Activated CD8-positive, alpha-beta memory T cell treated with anti-CD3 and anti-CD28 coated beads, Interleukin-2, amount 10 ng/mL, durations not matched to agents 7 days and 5 days (primary cell): ENCODE measurements at places on chromosomes 3 and 15. TPM values are rescaled to one million over a fixed set of nuclear protein-coding genes. Genes with fewer than 3 reads are reported as not detected.

Gene NPAP1
- total RNA-seq = not detected

Gene CPLX3
- 0.35 TPM for total RNA-seq

GRCh38 chr15:92811148-92811913 lies 88.8 kb upstream of the CHD2 start:
- H3K27me3 ChIP-seq = no peaks in the 10 kb centered on the region
- peak overlapping the region; percentile 80 for H3K4me3 ChIP-seq
- peaks cover 45% of the 10 kb centered on the region for H3K4me1 ChIP-seq
- H3K36me3 ChIP-seq = peaks cover 3% of the 10 kb centered on the region
- peak overlapping the region; percentile 99 for H3K27ac ChIP-seq

Gene CHAC1
- total RNA-seq = 13.0 TPM

GRCh38 chr3:72413228-72413627 lies 435.0 kb downstream of the SHQ1 start:
- no peak overlapping the region for H3K27ac ChIP-seq
- H3K36me3 ChIP-seq = peaks cover 17% of the 10 kb centered on the region
- no peaks in the 10 kb centered on the region for H3K27me3 ChIP-seq
- H3K4me1 ChIP-seq = peaks cover 61% of the 10 kb centered on the region
